ENCODE measurements at places on chromosomes 12 and 14.

- H3K27ac ChIP-seq, result no peak overlapping the region
- H3K36me3 ChIP-seq, result no peaks in the 10 kb centered on the region
- H3K4me1 ChIP-seq, result no peaks in the 10 kb centered on the region
These were observed 901.7 kb downstream of the LRFN5 start for GRCh38 chr14:42508209-42508946.

DNA sequence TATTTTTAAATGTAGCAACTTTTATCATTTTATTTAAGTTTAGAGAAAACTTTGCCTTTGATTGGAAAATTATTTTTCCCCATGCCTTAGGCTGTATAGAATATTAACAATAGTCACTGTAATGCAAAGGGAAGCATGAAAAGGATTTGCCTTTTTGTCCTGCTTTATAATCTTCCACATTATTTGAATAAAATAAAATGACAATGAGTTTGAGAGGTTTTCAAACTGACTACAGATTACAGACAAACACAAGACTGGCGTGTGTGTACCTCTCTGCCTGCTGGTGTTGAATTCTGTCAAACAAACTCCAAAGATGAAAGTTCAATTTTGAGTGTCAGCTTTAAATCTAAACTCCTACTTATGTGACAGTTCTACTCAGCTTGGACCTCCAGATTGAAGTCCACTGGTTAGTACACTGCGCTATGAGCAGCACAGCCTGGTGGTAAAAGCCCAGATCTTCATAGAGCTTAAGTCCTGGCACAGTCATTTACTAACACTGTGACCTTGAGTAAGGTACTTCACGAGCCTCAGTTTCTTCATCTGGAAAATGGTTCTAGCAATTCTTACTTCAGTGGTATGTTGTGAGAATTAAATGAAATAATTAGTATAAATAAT is 98.3 kb upstream of the CPNE8 start:
- H3K4me3 ChIP-seq, result no peak overlapping the region
- H3K36me3 ChIP-seq, result no peaks in the 10 kb centered on the region
- no peaks in the 10 kb centered on the region for H3K4me1 ChIP-seq
- no peak for DNase-seq

- DNase-seq, result no peak
- H3K27me3 ChIP-seq, result no peaks in the 10 kb centered on the region
- H3K27ac ChIP-seq, result peak overlapping the region; percentile 2
- no peak overlapping the region for H3K4me3 ChIP-seq
- peaks cover 58% of the 10 kb centered on the region for H3K4me1 ChIP-seq
These were observed 13.5 kb downstream of the PHLDA1 start for GRCh38 chr12:76018111-76018510.

DNA sequence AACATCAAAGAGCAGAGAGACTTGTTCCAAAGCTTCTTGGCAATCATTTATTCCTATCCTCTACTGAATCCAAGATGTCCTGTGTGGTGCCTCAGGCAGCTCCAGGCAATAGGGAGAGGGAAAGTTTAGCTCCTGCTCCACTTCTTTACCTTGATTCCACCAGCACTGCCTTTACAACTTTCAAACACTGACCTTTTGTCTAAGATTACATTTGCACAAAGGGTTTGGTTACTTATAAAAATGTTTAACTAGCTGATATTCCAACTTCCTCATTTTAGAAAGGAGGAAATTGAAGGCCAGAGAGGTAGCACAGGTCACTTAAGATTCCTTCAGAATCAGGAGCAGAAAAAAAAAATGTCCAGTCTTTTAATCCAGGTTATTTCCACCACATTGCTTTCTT is 192.7 kb downstream of the BTG1 start:
- no peak overlapping the region for H3K27ac ChIP-seq
- no peaks in the 10 kb centered on the region for H3K27me3 ChIP-seq
- DNase-seq, result no peak

- H3K36me3 ChIP-seq, result no peaks in the 10 kb centered on the region
- no peak for DNase-seq
- H3K4me1 ChIP-seq, result peaks cover 34% of the 10 kb centered on the region
- H3K27ac ChIP-seq, result no peak overlapping the region
These were observed 121.6 kb downstream of the PHLDA1 start for GRCh38 chr12:75909714-75910656.

DNA sequence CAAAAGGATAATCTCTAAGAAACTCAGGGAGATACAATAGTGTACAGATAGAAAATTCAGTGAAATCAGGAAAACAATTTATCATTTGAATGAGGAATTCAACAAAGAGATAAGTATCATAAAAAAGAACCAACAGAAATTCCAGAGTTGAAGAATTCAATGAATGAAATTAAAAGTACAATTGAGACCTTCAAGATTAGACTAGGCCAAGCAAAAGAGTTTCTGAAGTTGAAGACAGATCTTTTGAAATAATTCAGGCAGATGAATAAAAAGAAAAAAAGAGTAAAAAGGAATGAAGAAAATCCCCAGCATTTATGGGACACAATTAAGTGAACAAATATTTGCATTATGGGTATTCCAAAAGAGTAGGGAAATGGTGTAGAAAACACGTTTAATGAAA is 412.6 kb downstream of the TMEM121 start:
- no peak overlapping the region for H3K27ac ChIP-seq
- no peak for DNase-seq
- H3K4me1 ChIP-seq, result peaks cover 6% of the 10 kb centered on the region
- H3K27me3 ChIP-seq, result peaks cover 10% of the 10 kb centered on the region
- H3K4me3 ChIP-seq, result no peak overlapping the region

GRCh38 chr14:32435411-32435810 is 106.3 kb downstream of the AKAP6 start:
- H3K4me1 ChIP-seq, result peaks cover 2% of the 10 kb centered on the region
- no peaks in the 10 kb centered on the region for H3K27me3 ChIP-seq
- H3K4me3 ChIP-seq, result no peak overlapping the region
- H3K27ac ChIP-seq, result no peak overlapping the region

GRCh38 chr14:91269076-91269991 is 24.8 kb upstream of the GPR68 start:
- no peak overlapping the region for H3K27ac ChIP-seq
- no peaks in the 10 kb centered on the region for H3K27me3 ChIP-seq
- DNase-seq, result no peak
- H3K4me1 ChIP-seq, result peaks cover 22% of the 10 kb centered on the region
- H3K36me3 ChIP-seq, result peaks cover 9% of the 10 kb centered on the region

- H3K27ac ChIP-seq, result no peak overlapping the region
- H3K36me3 ChIP-seq, result no peaks in the 10 kb centered on the region
- peaks cover 1% of the 10 kb centered on the region for H3K27me3 ChIP-seq
- DNase-seq, result no peak
- no peaks in the 10 kb centered on the region for H3K4me1 ChIP-seq
These were observed 341.6 kb upstream of the SFSWAP start for GRCh38 chr12:131369094-131369845.

GRCh38 chr12:59827767-59828166 is 231.9 kb downstream of the SLC16A7 start:
- no peaks in the 10 kb centered on the region for H3K36me3 ChIP-seq
- no peaks in the 10 kb centered on the region for H3K4me1 ChIP-seq
- H3K27me3 ChIP-seq, result peaks cover 4% of the 10 kb centered on the region
- no peak for DNase-seq
- H3K27ac ChIP-seq, result no peak overlapping the region
- H3K4me3 ChIP-seq, result no peak overlapping the region

DNA sequence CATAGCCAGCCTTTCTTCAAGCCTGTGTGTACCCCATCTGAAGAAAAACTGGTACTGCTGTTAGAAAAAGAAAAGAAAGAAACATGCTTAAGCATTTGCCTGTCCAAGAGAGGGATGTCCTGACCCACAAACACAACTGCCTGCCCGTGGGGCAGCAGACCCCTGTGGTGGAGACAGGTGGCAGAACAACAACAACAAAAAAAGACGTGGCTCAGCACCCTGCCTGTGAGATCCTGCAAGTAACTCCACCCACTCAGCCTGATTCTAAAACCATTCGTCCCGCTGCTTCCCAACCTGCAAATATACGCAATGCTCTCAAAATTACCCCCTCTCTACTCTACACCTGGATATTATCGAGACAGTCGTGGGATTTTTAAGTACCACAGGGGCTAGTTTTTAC is 64.9 kb upstream of the ZDHHC17 start:
- no peak overlapping the region for H3K27ac ChIP-seq
- H3K27me3 ChIP-seq, result no peaks in the 10 kb centered on the region
- H3K36me3 ChIP-seq, result no peaks in the 10 kb centered on the region
- no peak for DNase-seq
- no peak overlapping the region for H3K4me3 ChIP-seq

GRCh38 chr14:77009014-77009413 is 19.5 kb downstream of the IRF2BPL start:
- no peaks in the 10 kb centered on the region for H3K36me3 ChIP-seq
- H3K4me3 ChIP-seq, result no peak overlapping the region
- no peaks in the 10 kb centered on the region for H3K27me3 ChIP-seq
- peaks cover 6% of the 10 kb centered on the region for H3K4me1 ChIP-seq

GRCh38 chr14:24310646-24311604 is at the start of gene LTB4R:
Gene LTB4R (plus strand): TSS chr14:24311502. CDS start chr14:24315652, 4,150 bp downstream.
- H3K27ac ChIP-seq, result peak within 1 kb of the TSS; percentile 83
- DNase-seq, result peak; percentile 67
- peak within 1 kb of the TSS; percentile 74 for H3K4me3 ChIP-seq
- H3K4me1 ChIP-seq, result peaks cover 72% of the 10 kb centered on the region
- no peaks in the 10 kb centered on the region for H3K27me3 ChIP-seq
- peaks cover 42% of the 10 kb centered on the region for H3K36me3 ChIP-seq

DNA sequence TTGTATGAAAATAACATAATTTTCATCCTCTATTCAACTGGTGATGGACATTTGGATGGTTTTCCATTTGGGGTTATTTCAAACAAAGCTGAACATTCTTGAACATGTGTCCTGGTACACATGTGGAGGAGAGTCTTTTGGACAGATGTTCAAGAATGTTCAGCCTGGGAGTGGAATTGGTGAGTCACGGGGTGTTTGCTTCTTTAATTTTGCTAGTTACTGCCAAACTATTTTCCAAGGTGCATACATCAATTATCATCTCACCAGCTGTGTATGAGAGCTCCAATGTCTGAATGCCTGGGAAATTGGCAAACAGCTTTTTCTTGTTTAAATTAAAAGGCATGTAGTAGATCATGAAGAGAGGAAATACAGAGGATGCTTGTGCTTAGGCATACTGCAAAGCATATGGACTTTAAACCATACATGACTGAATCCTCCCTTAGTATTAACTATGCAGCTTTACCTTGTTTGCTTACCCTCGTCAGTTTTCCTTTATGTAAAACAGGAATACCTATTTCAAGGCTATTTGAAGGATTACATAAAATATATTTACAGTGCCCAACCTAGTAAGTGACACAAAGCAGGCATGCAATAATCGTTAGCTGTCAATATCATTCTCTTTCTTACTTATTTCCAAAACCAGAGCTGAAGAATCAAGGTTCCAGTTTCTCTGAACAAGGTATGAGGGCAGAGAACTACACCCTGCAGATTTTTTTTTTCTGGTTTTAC is 152.1 kb downstream of the ITPR2 start:
- peaks cover 57% of the 10 kb centered on the region for H3K36me3 ChIP-seq
- H3K27ac ChIP-seq, result no peak overlapping the region
- no peaks in the 10 kb centered on the region for H3K4me1 ChIP-seq
- no peak for DNase-seq
- H3K27me3 ChIP-seq, result no peaks in the 10 kb centered on the region

DNA sequence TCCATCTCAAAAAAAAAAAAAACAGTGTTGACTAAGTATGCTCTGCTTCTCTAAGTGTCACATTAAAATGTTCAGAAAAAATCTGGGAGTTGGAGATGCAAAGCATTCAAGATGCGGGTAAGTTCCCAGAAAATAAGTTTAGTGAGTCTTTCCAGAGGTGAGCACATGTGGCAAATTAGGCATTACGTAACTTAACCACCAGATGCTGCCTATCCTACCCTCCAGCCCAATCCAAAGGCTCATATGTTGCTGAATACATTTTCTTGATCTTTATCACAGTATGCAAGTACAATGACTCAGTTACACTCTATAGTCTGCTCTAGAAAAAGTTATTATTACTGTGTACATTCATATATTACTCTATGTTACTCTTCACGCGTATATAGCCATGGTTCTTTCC is 3.6 kb downstream of the SLC2A14 start:
- peaks cover 29% of the 10 kb centered on the region for H3K27me3 ChIP-seq
- H3K27ac ChIP-seq, result no peak overlapping the region
- no peak overlapping the region for H3K4me3 ChIP-seq
- peaks cover 2% of the 10 kb centered on the region for H3K4me1 ChIP-seq
- H3K36me3 ChIP-seq, result no peaks in the 10 kb centered on the region

DNA sequence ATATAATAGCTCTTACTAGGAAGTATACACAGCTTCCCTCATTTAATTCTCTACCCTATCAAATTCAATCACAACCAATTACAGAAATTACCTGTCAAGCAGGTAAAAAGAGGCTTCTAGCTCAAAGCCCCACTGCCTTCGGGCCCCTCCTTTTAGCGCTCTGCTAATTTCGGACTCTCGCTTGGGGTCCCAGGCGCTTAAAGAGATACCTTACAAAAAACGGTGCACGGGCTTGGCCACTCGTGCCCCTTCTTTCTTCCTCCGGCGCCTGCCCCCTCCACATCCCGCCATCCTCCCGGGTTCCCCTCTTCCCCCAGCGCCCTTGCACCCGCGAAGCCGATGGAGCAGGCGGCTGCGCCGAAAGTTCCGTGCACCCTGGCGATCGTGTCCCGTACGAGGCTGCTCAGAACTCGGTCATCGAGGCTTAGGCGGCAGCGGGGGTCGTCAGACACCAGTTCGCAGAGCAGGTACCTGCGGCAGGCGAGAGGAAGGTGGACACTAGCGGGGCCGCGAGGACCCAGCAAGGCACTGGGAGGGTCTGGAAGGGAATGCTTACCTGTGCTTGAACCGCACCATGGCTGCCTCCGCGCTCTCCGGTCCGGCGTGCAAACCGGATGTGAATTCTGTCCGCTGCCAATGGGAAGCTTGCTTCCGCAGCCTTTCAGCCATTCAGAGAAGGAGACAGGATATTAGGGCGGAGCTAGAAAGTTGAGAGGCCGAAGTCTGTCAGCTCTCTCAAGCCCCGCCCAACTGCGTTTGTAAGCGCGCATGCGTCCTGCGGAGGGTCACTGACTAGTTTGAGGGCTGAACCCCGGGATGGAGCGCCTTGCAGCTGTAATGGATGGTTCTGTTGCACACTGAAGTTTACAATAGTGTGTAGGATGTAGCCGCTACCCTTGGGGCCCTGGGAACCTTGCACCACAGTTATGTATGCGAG is at the start of gene POP5:
Gene POP5 (minus strand): TSS at position 616 of the 937 bp plus-strand sequence. CDS start 40 bp downstream, at position 576.
- H3K4me3 ChIP-seq, result peak within 1 kb of the TSS; percentile 97
- peaks cover 11% of the 10 kb centered on the region for H3K27me3 ChIP-seq
- H3K27ac ChIP-seq, result peak within 1 kb of the TSS; percentile 91
- peaks cover 38% of the 10 kb centered on the region for H3K4me1 ChIP-seq

DNA sequence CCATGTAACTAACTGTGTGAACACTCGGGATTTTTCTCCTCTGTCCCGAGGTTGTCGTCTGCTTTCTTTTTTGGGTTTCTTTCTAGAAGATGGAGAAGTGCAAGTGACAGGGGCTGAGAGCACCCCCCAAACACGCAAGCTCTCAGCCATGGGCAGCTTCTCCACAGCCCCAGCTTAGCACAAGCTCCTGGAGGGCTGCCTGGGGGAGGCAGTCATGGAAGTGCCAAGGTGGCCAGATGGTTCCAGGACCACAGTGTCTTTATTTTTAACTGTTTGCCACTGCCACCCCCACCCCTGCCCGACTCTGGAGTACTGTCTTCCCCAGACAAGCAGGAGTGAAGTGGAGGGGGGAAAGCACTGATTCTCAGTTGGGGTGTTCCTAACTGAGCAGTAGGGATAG is 58.2 kb downstream of the ST8SIA1 start:
- H3K27me3 ChIP-seq, result peaks cover 4% of the 10 kb centered on the region
- DNase-seq, result no peak
- no peaks in the 10 kb centered on the region for H3K4me1 ChIP-seq
- H3K36me3 ChIP-seq, result no peaks in the 10 kb centered on the region
- H3K27ac ChIP-seq, result no peak overlapping the region
